ENCODE measurements at places on chromosomes 5 and 9.
A peak's percentile ranks its signal among the peaks of the same experiment; 100 is the strongest.

DNA sequence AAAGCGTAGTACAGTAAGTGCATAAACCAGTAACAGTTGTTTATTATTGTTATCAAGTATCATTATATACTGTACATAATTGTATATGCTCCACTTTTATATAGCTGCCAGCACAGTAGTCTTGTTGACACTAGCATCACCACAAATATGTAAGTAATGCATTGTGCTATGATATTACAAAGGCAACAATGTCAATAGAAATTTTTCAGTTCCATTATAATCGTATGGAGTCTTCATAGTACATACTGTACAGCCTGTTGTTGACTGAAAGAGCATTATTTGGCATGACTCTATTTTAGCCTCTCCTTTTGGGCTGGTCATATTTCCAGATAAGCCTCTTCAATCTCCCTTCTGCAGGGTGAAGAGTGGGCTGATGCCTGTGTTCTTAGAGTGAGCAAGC, 40.4 kb downstream of the CFAP95 start:
- DNase-seq: no peak

DNA sequence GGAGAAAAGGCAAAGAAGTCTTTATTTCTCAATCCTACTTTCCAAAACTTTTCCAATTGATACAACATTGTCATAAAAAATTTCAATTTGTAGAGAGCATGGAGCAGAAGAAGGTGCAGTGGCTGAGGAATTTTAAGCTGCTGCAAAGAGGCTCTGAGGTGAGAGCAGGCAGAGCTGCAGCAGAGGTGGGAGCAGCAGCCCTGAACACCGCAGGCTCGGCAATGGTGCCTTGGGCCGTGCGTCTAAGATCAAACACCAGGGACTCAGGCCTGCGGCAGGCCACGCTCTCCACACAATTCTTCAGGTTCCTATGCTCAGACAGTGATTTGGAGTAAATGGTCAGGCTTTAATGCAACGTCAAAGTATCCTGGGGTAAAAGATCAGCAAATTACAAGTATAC, 46.3 kb downstream of the SIL1 start:
- DNase-seq: no peak

- no peak for DNase-seq
Observed at GRCh38 chr5:73844165-73844564, 218.2 kb downstream of the ARHGEF28 start.

DNA sequence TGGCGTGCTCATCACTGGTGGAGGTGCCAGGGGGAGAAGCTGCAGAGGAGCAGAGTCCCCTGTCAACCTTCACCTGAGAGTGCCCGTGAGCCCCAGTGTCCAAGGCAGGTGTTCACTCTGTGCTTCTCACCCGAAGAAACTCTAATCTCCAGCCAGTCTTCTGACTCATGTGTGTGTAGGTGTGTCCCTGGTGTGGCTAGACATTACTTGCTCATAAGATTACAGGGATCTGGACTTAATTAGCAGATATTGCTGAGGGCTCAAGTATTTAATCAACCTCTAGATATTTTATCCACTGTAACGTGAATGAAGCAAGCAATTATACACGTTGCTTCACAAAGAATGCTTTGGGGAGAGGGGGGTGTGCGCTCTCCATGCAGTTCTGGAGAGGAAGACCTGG, 72.5 kb downstream of the MED10 start:
- no peak for DNase-seq

DNA sequence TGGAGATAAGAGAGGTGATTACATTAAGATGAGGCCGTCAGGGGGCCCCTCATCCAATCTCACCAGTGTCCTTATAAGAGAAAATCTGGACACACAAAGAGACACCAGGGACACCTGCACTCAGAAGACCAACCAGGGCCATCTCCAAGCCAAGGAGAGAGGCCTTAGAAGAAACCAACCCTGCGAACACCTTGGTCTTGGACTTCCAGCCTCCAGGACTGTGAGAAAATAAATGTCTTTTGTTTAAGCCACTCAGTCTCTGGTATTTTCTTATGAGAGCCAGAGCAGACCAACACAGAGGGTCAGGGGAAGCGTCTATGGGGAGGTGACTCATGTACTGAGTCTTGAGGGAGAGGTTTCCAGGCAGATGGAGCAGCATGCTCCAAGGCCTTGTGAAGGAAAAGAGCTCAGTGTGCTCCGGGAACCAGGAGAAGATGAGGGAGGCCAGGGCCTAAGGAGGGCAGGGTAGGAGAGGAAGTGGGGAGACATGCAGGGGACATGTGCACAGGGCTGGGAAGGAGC, 5.4 kb downstream of the PHYKPL start:
- DNase-seq: no peak

DNA sequence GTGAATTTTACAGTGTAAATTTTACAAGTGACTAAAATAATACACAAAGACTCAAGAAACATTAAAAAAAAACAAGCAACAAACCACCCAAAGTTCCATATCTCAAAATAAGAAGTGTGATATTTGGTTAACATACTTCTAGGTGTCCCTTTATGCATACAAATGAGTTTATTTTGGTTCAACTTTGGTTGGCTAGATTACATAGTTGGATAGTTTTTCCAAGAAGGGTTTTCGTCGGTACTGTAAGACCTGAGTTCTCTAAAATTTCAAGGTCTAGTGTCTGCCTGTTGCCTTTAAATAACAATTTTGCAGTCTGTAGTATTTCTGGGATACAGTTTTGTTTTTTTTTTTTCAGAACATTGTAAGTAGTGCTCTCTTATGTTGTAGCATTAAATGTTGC, 58.8 kb upstream of the JAK2 start:
- no peak for DNase-seq

DNA sequence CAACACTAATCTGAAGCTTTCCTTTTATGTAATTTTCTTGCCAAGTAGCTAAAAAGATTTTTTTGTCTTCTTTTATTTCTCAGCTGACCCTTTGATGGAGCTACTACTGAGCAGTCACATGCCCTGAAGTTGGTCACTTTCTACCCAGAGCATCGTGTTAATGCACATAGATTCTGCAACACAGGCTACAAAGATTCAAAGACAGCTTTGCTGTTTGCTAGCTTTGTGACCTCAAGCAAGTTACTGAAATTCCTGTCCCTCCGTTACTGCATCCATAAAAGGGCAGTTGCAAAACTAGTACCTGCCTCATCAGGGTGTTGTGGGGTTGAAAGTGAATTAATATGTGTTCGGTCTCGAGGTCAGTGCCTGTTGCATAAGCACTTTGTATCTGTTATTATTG, 179.9 kb downstream of the GAS1 start:
- no peak for DNase-seq

- peak; percentile 65 for DNase-seq
Observed at GRCh38 chr5:83721953-83722901, 1.6 kb upstream of the HAPLN1 start.

GRCh38 chr5:142143878-142144277, 35.3 kb downstream of the NDFIP1 start:
- peak; percentile 34 for DNase-seq

- peak; percentile 40 for DNase-seq
Observed at GRCh38 chr9:136625101-136626065, 37.3 kb upstream of the EGFL7 start.

GRCh38 chr5:141155540-141156374, 5.9 kb downstream of the PCDHB6 start:
- no peak for DNase-seq

- DNase-seq: no peak
Observed at GRCh38 chr9:20570756-20571155, 51.5 kb downstream of the MLLT3 start.

DNA sequence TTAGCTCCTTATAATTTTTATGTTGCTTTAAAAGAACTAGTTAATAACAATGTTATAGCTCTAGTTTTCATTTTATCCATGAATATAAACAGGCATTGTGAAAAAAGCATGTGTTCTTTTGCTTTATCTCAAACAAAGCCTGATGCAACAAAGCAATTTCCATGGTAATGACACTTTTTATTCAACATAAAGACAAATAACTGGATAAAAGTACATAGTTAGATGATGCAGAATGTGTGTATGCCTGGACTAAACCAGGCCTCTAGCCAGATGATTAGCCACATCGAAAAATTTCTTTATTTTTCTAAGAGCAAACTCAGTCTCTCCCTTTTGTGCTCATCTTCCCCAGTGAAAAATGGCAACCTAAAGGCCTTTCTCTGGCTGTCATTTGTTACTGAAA, 125.6 kb upstream of the TARS1 start:
- no peak for DNase-seq

GRCh38 chr5:92581690-92582089, 999.3 kb downstream of the NR2F1-AS1 start:
- no peak for DNase-seq

DNA sequence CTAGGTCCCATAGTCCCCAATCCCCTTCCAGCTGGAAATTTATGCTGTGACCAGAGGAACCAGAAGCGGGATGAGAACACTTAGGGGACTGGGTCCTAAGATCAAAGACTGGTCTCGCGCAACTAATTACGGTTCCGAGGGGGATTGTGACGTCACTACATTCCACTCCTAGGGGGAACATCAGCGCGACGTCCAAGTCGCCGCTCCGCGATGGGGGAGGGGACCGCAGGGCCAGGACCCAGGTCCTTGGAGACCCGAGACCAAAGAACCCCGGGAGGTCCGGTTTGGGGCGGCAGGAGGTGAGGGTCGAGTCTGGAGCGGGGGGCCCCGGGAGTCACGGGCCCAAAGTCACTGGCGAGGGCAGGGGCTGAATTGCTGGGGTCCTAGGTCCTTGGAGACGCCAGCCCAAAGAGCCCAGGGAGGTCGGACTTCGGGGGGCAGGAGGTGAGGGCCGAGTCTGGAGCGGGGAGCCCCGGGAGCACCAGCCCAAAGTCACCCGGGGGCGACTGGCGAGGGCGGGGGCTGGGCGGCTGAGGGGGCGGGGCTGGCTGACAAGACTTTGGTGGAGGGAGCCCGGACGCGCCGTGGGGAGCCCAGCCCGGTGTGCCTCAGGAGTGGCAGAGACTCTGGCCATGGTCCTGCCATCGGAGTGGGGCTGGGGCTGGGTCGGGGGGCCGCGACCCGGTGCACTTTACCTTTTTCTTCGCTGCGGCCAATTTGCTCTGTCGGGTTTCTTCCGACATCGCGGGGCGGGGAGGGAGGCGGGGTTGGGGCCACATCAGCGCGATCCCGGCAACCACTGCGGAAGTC, at the start of gene GOLGA2:
Gene GOLGA2, minus strand, starts transcription at position 810 of the 810 bp plus-strand sequence. Its CDS starts 31 bp downstream, at position 779.
- DNase-seq: no peak

- DNase-seq: no peak
Observed at GRCh38 chr9:117302487-117302886, 112.4 kb downstream of the ASTN2 start.

GRCh38 chr9:7606591-7606990, 193.0 kb downstream of the DMAC1 start:
- no peak for DNase-seq

DNA sequence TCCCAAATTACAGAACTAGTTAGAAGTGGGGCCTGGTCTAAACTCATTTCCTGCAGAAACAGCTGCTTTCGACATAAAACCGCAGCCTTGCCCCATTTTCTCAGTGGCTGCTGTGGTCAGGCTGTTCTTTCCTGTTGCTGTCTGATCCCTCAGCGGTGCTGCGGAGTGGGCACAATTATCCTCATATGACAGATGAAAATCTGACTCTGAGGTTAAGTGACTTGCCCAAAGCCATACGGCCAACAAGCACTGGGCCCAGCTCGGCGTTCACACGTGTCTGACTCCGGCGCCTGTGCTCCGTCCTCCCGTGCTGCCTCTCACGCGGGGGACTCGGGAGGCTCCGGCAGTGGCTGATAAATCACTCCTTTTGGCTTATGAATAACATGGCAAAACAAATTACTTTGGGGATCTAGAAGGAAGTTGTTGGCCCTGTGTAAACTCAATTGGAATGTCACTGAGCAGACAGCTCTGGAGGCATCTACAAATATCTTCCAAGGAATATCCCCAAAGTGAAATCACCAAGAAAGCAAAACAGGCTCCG, 142.6 kb upstream of the LMX1B start:
- no peak for DNase-seq

- DNase-seq: peak; percentile 6
Observed at GRCh38 chr5:169300468-169301385, at the start of gene SLIT3. SLIT3 (minus strand) TSS chr5:169301139; CDS start chr5:169300709, 430 bp downstream.

DNA sequence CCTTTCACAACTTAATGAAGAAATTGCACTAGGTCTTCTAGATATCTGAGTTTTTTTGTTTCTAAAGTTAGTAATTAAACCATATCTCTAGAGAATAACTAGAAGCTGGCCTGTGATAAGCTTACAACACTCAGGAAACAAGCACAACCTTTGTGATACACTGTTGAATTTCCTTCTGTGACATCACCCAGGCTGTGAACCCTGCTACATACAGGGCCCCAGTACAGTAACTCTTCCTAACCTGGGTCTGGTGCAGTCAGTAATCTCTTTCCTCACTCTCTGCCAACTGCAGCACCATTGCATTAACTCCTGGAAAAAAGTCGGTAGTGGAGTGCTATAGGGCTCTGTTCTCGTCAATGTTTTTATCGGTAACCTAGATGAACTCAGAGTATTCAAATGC, 10.6 kb upstream of the IGFBPL1 start:
- no peak for DNase-seq

GRCh38 chr5:38426986-38427950, 129.2 kb downstream of the LIFR start:
- no peak for DNase-seq

DNA sequence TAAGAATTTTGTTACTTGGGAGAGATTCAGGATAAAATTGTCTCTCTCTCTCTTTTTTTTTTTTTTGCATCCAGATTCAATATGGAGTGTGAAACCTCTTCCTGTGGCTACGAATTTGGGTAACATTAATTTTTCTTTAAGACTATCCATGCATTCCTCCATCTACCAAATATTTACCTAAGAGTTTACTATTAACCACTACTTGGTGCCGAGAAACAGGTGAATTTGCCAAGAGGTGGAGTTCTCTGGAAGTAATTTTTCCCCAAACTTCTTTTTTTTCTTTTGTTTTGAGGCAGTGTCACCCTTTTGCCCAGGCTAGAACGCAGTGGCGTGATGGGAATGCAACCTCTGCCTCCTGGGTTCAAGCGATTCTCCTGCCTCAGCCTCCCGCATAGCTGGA, 206.3 kb upstream of the VLDLR start:
- DNase-seq: no peak

DNA sequence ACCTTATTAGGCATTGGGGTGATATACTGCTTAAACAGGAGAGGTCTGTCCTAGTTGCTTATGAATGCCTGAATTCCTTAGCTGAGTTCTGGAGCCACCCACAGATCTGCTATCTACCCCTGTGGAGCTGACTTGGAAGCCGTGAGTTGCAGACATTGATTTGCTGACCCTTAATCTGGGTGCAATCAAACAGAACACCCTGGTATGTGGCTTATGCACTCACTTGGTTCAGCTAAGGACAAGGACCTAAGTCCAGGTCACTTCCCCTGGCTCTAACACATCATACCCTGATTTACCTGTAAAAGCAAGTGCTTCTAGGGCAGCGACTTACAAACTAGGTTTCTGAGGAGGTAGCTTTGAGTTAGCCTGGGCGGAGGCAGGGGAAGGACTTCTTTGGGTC, 41.6 kb upstream of the TLR4 start:
- DNase-seq: no peak

DNA sequence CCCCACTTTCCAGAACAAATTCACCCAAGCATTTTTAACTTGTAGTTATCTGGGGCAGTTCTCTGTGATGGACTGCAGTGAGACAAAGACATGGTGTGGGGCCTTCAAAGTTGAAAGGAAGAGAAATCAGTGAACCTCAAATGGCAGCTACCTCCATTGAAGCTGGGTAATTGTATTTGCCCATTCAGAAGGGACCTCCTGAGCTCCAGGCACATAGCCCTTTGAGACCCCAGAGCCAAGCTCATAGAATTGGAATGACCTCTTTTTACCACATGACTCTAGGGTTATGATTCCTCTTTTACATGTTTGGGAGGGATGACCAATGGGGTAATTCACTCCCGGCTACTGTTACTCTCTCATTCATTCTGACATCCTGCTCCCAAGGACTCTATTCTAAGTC, 368.4 kb upstream of the ITGA1 start:
- DNase-seq: no peak

- DNase-seq: no peak
Observed at GRCh38 chr5:83342465-83342864, 129.1 kb upstream of the VCAN start.
